ENCODE measurements at places on chromosomes 2 and 18.
A peak's percentile ranks its signal among the peaks of the same experiment; 100 is the strongest.

DNA sequence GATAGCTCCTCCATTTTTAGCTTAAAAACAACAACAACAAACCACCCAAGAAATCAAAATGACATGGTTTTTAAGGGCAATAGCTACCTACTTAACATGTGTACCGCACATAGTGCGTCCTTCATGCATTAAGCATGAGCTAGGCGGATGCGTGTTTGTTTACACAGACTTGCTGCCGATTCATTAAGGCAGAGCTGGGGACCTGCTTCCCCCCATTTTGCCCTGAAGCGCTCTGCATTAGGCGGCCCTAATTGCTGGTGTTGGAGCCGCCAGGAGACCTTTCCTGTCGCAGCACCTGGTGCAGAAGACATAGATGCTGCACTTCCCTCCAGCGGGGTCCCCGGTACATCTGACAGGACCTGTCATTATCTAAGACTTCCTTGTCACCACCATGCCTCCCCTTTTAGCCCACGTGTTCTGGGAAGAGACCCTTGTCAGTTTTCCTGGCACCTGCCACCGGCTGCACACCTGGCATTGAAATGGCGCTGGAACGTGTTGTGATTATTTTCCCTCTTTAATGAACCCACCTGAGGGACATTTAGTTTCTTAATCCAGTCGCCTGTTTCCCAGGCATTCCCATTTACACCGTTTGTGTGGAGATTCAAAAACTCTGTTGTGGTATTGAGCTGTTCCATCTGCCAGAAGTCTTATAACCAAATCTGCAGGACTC, 261.1 kb upstream of the RAB12 start:
- no peak for DNase-seq

- DNase-seq: no peak
Observed at GRCh38 chr2:12675352-12675795, 41.4 kb upstream of the TRIB2 start.

- DNase-seq: no peak
Observed at GRCh38 chr18:64037812-64038414, 68.0 kb downstream of the SERPINB8 start.

DNA sequence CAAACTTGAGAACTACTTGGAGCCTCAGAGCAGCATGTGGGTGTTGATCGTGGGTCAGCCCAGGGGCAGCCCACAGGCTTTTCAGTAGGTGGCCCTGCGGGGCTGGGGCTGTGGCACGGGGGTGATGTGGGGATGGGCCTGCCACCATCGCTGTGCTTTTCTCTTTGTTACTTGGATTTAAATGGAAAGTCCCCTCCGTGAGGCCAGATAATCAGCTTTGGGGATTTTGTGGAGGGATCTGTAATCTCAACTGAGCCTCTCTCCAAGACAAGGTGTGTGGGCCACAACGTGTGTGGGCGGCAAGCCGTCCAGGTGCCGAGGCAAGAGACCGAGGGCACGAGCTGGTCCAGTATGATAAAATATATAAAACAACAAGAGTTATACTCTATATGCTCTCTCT, 16.7 kb downstream of the COLEC11 start:
- no peak for DNase-seq

GRCh38 chr2:61268249-61268648, 106.3 kb downstream of the C2orf74 start:
- DNase-seq: no peak

GRCh38 chr2:36322108-36322507, 33.5 kb upstream of the CRIM1 start:
- DNase-seq: no peak

- DNase-seq: no peak
Observed at GRCh38 chr2:9556121-9556743, 602 bp upstream of the ADAM17 start.

DNA sequence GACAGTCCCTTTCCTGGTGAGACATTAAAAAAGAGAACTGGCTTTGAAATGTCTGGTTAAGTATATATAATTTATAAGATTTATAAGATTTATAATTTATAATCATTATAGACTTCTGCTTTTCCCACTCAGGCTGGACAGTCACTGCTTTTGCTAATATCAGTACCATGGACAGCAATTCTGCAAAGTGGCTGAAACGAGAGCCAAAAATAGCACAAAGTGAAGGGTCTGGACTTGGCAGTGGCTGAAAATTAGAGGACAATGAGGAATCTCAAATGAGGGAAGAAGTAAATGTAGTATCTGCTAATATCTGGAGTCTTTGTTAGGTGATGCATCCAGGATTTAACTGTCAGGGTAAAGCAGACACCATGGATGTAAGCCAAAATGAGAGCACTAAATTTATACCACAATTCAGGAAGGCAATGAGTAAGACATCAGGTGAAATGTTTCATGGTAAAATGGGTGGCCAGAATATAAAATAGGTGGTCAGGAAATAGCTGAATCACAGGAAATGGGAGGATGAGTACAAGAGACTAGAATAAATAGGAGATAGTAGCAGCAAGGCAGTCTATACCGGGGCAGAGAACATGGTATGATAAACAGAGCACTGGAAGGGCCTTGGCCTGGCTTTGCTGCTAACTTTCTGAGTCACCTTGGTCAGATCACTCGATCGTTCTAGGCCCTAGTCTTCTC, 39.6 kb upstream of the BOD1L2 start:
- DNase-seq: peak; percentile 42

GRCh38 chr2:176419591-176420071, 150.4 kb downstream of the MTX2 start:
- no peak for DNase-seq

DNA sequence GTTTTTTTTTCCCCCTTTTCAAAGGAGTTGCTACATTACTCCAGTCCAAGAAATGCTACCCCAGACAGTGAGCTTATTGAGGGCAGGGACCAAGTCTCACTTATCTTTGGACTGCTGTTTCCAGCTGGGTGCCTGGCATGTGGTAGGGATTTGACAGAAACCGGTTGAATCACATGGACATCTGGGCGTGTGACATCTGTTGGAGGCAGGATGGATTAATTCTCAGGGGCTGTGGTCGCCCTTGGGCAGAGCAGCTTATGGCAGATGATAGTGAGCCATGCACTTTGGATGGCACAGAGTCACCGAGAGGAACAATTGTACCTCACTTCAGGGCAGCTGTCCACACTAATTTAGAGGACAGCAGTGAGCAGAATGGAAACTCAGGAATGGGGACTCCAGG, 254.6 kb upstream of the ID2 start:
- no peak for DNase-seq

GRCh38 chr18:80037869-80038630, 3.8 kb downstream of the RBFA start:
- no peak for DNase-seq

DNA sequence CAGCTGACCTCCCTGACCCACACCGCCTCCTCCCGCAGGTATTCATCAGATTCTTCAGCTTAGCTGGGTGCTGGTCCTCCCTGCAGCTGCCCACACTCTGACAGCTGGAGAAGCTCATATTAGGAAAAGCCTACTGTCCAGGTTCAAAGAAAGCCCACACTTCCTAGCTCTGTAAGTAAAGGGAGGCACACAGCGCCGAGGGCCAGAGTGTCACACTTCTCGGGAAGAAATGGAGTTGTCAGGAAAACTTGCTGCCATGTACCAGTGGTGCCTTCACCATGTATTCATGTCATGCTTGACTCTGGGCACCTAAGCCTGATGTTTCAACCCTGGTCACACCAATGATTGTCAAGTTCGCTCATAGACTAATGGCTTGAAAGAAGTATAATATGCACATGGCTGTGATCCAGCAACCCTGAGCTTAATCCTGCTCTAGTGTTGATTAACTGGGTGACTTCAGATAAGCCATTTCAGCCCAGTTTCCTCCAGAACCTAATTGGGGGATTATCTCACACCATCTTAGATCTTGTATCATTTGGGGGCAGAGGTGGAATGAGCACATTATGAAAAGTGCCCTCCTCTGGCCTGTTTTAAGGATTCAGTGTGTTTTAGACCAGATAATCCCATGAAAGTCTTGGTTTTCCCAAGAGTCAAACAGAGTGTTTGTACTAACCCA, 180.3 kb upstream of the PARD3B start:
- no peak for DNase-seq

GRCh38 chr2:207269038-207269437, 103.3 kb upstream of the KLF7 start:
- no peak for DNase-seq

- DNase-seq: no peak
Observed at GRCh38 chr2:12918835-12919445, 202.2 kb downstream of the TRIB2 start.

- peak; percentile 93 for DNase-seq
Observed at GRCh38 chr2:64751286-64752260, 97.9 kb upstream of the SERTAD2 start.

DNA sequence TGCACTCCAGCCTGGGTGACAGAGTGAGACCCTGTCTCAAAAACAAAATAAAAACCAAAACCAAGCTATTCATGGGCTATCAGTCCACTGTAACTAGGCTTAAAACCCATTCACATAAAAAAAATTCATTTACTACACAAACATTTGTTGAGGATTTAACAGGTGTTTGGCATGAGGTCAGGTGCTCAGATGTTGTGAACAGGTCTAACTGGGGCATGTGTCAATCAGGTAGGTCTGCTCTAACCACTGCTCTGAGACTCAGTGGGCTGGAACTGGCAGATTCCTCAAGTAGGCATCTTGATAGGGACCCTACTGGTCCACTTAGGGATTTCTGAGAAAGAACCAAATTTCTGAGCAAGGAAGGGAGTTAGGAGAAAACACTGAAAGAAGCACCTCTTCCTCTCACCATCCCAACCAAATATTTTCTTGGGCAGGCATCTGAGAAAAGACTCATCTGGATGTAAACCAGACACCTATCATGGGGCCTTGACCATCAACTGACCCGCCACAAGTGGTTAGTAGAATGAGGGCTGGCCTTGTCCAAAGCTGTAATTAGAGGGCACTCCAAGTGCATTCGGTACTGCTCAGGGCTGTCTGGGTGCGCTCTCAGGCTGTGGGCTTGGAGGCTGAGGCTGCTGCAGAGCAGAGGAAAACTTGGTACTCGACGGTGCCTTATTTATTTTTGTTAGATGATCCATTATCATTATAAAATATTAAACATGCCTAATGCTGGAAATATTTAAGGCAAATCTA, 33.9 kb downstream of the WIPF1 start:
- no peak for DNase-seq

GRCh38 chr2:28366496-28367282, 26.0 kb upstream of the FOSL2 start:
- no peak for DNase-seq

GRCh38 chr2:31057691-31058090, 80.5 kb downstream of the GALNT14 start:
- DNase-seq: no peak

DNA sequence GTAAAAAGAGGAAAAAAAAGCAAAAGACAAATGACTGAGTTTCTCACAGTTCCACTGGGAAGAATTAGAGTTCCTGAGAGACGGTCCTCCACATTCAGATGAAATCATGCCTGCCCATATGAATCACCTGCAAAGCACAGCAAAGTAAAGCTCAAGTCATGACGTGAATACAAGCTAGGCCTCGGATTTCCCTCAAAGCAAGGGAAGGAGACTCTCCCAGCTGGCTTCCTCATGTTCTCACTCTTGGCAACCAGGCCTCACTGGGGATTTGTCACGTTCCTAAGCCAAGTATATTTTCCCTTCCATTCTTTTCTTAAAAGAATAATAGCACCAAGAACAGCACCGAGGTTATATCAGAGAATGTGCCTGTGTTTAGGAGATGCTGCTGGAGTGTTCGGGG, 47.0 kb downstream of the CYP27C1 start:
- DNase-seq: no peak

- no peak for DNase-seq
Observed at GRCh38 chr2:24830786-24831185, 37.6 kb downstream of the CENPO start.

- no peak for DNase-seq
Observed at GRCh38 chr2:33529771-33530481, 53.5 kb downstream of the RASGRP3 start.

DNA sequence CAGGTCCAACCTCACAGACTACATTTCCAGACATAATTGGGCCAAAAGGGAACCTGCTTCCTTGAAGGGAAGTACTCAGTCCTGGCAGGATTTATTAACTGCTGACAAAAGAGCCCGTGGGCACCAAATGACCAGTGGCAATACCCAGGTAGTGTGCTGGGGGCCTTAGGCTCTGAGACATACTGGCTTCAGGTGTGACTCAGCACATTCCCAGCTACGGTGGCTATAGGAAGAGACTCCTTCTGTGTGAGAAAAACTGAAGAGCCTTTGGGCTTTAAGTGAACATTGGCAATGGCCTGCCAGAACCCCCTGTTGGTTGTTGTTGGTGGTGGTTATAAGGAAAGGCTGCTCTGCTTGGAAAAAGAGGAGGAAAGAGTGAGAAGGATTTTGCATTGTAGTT, 401.8 kb downstream of the KCNJ3 start:
- DNase-seq: no peak

- no peak for DNase-seq
Observed at GRCh38 chr18:32258558-32259204, 68.8 kb downstream of the MEP1B start.

- no peak for DNase-seq
Observed at GRCh38 chr2:233857511-233858141, 3.3 kb upstream of the HJURP start.

DNA sequence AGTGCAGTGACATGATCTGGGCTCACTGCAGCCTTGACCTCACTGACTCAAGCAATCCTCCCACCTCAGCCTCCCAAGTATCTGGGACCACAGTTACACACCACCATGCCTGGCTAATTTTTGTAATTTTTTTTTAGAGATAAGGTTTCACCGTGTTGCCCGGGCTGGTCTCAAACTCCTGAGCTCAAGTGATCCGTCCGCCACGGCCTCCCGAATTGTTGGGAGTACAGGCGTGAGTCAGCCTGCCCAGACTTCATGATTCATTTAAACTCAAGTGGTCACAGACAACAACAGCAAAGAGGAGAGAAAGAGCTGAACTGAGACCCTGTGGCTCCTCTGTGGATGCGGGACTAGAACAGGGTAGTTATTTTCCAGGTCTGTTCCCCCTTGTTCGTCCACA, 83.0 kb downstream of the TSHZ1 start:
- DNase-seq: no peak

DNA sequence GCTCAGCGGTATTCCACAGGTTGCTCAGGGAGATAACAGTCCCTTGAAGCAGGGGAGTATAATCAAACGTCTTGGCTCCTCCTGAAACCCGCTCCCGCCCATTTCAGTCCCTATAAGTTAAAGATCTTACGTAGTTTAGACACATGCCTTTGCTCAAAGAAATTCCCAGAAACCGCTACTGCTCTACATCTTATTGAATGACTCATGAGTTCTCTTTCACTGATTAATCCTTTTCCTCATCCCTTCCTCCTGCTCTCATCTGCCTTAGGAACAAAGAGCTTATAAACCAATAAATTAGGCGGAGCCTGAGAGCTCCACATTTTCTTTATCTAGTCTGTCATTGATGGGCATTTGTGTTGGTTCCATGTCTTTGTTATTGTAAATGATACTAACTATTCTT, 4.2 kb upstream of the SERPINB4 start:
- no peak for DNase-seq

GRCh38 chr2:72926811-72927465, 9.6 kb downstream of the EMX1 start:
- no peak for DNase-seq

GRCh38 chr18:506264-506663, 5.8 kb upstream of the COLEC12 start:
- DNase-seq: no peak

All from left renal pelvis (tissue), 4 donors.